ENCODE measurements at places on chromosomes 6 and 20. TPM values are rescaled to one million over a fixed set of nuclear protein-coding genes. Genes with fewer than 3 reads are reported as not detected.

- no peak for DNase-seq
Measured at GRCh38 chr6:84583784-84584183, 180.6 kb downstream of the TBX18 start.

GRCh38 chr20:19347943-19348456 lies 135.6 kb downstream of the SLC24A3 start:
- DNase-seq = no peak

DNA sequence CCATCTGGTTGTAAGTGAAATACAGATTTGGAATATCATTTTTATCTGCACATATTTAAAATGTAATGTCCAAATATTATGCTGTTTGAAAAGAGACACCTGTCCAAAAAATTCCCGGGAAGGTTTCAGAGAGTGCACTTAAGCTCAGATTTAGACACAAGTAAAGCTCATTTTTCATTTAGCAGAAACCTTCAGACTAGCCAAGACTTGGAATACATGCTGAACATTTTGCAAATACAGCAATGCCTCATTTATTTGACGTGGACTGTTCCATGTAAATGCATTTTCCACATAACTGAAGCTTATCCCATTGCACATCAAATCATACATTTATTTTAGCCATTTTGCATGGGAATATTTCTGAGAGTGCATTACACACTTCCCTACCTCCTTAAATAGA lies 280.7 kb downstream of the ZNF217 start:
- no peak for DNase-seq

PRR3 gene
- total RNA-seq = 19.9 TPM

EFCAB8 gene
- 0.77 TPM for total RNA-seq

HLA-DQA1 gene
- 4.6 TPM for total RNA-seq

HLA-DMA gene
- total RNA-seq = 32.1 TPM

GRCh38 chr20:63811491-63811875 lies 19.6 kb downstream of the ZBTB46 start:
- no peak for DNase-seq

All from activated naive CD8-positive, alpha-beta T cell treated with anti-CD3 and anti-CD28 coated beads, Interleukin-2, amount 10 ng/mL, durations not matched to agents 7 days and 5 days (primary cell).